ENCODE measurements at places on chromosomes 6 and 20.

DNA sequence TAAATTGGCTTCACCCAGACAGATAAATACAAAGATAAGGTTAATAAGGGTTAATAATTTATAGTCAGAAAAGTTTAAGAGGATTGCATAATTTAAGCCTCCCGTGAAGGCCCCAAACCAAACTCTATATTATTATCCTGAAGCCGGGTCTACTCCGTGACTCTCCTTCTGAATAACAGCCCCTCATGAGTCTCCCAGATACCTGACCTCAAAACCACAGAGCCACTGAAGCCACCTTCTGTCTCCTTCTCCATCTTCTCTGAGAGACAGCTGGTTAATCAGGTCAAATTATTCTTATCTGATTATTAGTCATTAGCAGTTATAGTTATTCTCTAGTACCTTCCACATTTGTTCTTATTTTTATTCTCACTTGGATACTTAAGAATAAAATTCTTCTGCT lies 569.2 kb upstream of the AGPAT4 start:
- no peak for DNase-seq

- DNase-seq: no peak
Measured at GRCh38 chr6:44725070-44725469, 337.6 kb downstream of the CDC5L start.

GRCh38 chr6:123838505-123839234 lies 35.0 kb downstream of the NKAIN2 start:
- no peak for DNase-seq

DNA sequence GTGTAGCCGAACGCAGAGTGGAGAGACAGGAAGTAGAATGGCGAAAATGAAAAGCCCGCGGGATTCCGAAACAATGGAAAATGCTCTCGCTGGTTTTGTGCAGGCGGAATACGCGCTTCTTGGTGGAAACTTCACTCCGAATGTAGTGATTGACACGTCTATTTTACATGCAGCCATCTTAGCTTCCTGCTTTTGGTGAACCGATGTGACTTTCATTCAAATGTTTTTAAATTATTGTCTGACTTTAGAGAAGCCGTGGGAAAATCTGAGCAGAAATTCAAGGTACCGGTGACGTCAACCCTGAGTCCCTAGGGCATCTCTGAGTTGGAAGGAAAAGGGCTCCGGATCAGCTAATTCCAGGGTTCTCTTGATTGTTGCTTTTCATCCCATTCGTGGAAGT lies 11.4 kb downstream of the GPX5 start:
- no peak for DNase-seq

DNA sequence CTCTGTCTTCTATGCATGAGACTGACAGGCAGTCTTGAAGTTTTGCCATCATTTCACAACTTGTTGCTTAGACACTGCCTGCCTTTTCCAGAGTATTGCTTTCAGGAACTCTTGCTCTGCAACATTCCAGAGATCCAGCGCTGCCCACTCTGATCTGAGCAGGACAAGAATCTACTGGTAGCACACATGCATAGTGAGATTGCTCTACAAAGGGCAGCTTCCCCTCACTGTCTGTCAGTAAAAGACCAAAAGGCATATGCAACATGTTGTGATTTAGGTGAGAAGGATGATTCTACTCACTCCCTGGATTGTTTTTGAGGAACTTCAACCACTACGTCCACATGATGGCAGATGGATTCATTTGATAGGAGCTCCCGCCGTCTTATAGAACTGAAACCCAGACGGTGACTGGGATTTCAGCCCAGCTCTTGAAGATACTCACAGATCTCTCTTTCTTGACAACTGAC lies 259.1 kb downstream of the ARID1B start:
- DNase-seq: no peak

DNA sequence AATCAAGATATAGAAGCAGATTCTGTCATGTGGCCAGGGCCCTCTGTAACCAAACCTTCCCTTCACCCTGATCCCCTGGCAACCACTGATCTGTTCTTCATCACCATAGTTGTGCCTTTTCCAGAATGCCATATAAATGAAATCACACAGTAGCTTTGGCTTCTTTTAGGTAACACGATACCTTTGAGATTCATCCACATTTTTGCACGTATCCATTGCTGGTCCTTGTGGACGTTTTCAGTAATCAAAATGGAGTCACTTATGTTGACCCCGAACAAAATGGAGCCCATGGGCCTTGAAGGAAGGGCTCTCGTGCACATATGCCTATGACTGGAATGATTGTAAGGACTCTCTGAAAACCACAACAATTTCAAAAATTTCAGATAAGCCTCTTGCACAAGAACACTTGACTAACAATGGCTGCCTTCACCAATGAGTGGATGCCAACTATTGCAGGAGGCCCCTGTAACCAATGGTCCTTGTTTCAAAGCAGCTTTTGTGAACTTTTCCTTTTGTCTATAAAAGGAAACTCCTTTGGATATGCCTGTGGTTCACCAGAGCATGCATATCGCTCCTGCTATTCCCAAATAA lies 84.3 kb upstream of the RALY start:
- no peak for DNase-seq
